ENCODE measurements at places on chromosomes 5 and 9. TPM values are rescaled to one million over a fixed set of nuclear protein-coding genes. Genes with fewer than 3 reads are reported as not detected.

Gene C5orf22
- 13.3 TPM for total RNA-seq

Gene SLC36A3
- not detected for total RNA-seq

Gene ADGRD2
- not detected for total RNA-seq

Gene FOXD4L3
- total RNA-seq, result 0.61 TPM

- no peaks in the 10 kb centered on the region for H3K36me3 ChIP-seq
These were observed 12.2 kb upstream of the CLINT1 start for GRCh38 chr5:157870837-157871834.

GRCh38 chr9:84697042-84697441 is 27.5 kb downstream of the NTRK2 start:
- H3K27me3 ChIP-seq, result no peaks in the 10 kb centered on the region
- H3K4me1 ChIP-seq, result no peaks in the 10 kb centered on the region
- H3K36me3 ChIP-seq, result no peaks in the 10 kb centered on the region

DNA sequence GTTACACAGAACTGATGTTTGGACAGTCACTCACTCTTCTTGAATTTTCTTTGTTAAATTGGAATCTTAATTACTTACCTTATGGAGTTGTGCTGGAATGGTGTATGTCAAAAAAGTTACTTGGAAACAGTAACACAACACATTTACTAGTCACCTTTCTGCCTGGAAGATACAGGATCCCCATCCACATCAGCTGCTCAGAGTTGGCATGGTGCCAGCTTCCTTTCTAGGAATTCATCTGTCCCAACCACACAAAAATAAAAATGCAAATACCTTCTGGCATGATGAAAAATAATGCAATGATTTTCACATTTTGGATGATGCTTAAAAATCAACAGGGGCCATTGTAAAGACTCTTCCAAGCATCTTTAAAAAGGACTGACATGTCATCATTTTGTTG is 341.5 kb downstream of the TMEM38B start:
- no peaks in the 10 kb centered on the region for H3K4me1 ChIP-seq
- no peak overlapping the region for H3K4me3 ChIP-seq
- H3K36me3 ChIP-seq, result no peaks in the 10 kb centered on the region
- DNase-seq, result no peak
- H3K27ac ChIP-seq, result no peak overlapping the region

Gene GPR107
- 39.1 TPM for total RNA-seq

GRCh38 chr9:131676431-131676972 is 63.4 kb downstream of the RAPGEF1 start:
- no peaks in the 10 kb centered on the region for H3K27me3 ChIP-seq
- DNase-seq, result no peak
- H3K36me3 ChIP-seq, result no peaks in the 10 kb centered on the region
- peaks cover 65% of the 10 kb centered on the region for H3K4me1 ChIP-seq
- H3K27ac ChIP-seq, result peak overlapping the region; percentile 88

GRCh38 chr9:8850914-8851313 is 1051.3 kb upstream of the DMAC1 start:
- no peaks in the 10 kb centered on the region for H3K4me1 ChIP-seq
- no peak for DNase-seq
- H3K27ac ChIP-seq, result no peak overlapping the region
- no peaks in the 10 kb centered on the region for H3K27me3 ChIP-seq
- no peaks in the 10 kb centered on the region for H3K36me3 ChIP-seq

Gene MYMK
- total RNA-seq, result not detected

DNA sequence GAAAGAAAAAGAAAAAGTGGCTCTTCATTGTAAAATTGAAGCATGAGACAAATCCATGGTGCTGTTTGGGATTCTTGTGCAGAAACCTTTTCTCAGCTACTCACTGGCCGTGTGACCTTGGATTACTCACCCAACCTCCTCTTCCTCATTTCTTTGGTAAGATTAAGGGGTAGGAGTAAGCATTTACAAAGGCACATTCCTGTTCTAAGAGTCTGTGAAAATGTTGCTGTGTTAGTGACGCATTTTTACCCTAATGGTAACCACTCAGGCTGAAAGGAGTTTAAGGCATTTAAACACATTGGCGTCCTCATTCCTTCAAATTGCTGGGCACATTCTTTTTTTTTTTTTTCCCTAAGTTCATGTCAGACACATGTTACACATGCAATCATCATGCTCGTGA is 4.3 kb downstream of the RAI14 start:
- peaks cover 13% of the 10 kb centered on the region for H3K4me1 ChIP-seq
- DNase-seq, result no peak
- H3K36me3 ChIP-seq, result no peaks in the 10 kb centered on the region
- no peak overlapping the region for H3K27ac ChIP-seq

DNA sequence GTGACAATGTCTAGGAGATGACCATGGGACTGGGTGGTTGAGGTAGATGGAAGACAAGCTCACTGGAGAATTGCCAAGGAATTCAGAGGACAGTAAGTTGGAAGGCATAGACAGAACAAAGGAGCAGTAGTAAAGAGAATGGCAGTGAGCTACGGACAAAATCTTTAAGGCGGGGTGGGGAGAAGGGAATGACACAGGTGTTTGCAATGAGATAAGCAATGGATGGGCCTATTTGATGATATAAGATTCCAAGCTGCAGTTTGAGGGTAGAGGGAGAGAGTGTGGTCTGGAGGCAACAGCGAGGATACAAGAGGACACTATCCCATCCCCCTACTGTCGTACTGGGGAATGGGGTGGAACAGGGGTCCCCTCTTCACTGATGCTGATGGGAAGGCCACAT is 14.4 kb downstream of the PTTG1 start:
- DNase-seq, result no peak
- no peak overlapping the region for H3K27ac ChIP-seq
- H3K36me3 ChIP-seq, result no peaks in the 10 kb centered on the region
- H3K4me3 ChIP-seq, result no peak overlapping the region

- H3K27ac ChIP-seq, result peak overlapping the region; percentile 90
- H3K27me3 ChIP-seq, result no peaks in the 10 kb centered on the region
- peak; percentile 68 for DNase-seq
These were observed 33.0 kb downstream of the IRF1 start for GRCh38 chr5:132457371-132458225.

DNA sequence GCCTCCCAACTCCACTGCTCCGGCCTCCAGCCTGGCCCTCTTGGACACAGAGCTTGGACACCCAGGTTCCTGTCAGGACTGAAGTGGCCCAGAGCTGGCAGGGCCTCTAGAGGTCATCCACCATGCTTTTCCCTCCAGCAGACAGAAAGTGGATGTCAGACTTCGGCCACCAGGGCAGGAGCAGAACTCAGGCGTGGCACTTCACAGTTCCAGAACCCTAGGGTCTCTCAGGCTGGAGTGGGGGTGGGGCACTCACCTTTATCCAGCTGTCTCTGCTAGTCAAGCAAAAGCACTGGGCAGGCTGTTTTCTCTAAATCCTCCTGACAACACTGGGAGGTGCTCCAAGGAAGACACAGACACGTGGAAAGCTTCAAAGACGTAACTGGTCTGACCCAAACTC is 35.6 kb upstream of the N4BP3 start:
- H3K36me3 ChIP-seq, result no peaks in the 10 kb centered on the region
- H3K27me3 ChIP-seq, result no peaks in the 10 kb centered on the region
- DNase-seq, result no peak
- no peak overlapping the region for H3K27ac ChIP-seq
- no peaks in the 10 kb centered on the region for H3K4me1 ChIP-seq

DNA sequence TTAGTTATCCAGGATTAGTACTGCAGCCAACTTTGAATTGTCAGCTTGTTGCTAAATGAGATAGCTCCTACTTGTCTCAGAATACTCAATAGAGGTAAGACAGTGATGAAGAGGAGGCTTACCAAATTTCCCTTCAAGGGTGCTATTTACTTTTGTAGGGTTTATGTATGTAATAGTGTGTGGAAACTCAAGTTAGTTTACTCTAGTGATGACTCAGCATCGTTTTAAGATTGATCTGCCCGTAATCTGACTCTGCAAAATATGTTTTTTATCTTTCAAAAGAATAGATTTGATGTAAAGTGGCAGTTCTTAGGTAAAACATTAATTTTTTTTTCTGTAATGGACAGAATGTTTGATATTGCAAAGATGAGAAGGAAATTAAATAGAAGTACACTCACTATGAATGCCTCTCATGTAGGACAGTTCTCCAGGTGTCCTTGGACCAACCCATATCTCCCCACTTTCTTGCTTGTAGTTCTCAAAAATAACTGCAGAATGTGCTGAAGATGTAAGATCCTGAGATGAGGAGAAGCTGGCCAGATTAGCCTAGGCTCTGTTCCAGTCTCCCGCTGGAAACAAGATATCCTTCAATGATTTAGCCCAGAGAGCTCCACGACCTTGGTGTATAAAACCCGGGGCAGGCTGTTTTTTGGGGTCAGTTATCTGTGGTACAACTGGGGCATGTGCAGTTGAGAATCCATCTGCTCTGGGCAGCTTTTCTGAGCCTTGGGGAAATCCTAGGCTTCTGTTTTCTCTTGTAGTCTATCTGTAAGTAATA is 24.4 kb upstream of the MROH2B start:
- DNase-seq, result no peak
- no peaks in the 10 kb centered on the region for H3K27me3 ChIP-seq
- no peak overlapping the region for H3K27ac ChIP-seq
- no peaks in the 10 kb centered on the region for H3K36me3 ChIP-seq
- H3K4me1 ChIP-seq, result no peaks in the 10 kb centered on the region
- no peak overlapping the region for H3K4me3 ChIP-seq

DNA sequence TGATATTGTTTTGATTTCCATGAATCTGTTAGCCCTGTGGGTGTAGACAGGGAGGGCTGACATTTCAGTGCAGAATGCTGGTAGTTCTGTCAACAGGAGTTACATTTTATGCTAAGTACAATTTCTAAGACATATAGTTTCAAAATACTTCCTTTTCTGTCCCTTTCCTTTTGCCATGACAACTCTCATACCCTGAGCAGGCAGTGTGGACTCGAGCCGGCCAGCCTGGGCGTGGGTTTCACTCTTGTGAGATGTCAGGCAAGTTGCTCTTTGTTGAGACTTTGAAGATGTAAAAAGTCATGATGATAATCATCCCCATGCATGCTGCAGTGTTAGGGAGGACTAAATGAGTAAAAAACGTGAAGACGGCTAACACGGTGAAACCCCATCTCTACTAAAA is 197.9 kb downstream of the CFAP90 start:
- no peaks in the 10 kb centered on the region for H3K27me3 ChIP-seq
- no peaks in the 10 kb centered on the region for H3K4me1 ChIP-seq
- no peaks in the 10 kb centered on the region for H3K36me3 ChIP-seq

GRCh38 chr9:13645557-13645956 is 366.1 kb upstream of the MPDZ start:
- no peak for DNase-seq
- no peaks in the 10 kb centered on the region for H3K4me1 ChIP-seq
- H3K4me3 ChIP-seq, result no peak overlapping the region
- no peaks in the 10 kb centered on the region for H3K27me3 ChIP-seq
- no peaks in the 10 kb centered on the region for H3K36me3 ChIP-seq
- no peak overlapping the region for H3K27ac ChIP-seq

DNA sequence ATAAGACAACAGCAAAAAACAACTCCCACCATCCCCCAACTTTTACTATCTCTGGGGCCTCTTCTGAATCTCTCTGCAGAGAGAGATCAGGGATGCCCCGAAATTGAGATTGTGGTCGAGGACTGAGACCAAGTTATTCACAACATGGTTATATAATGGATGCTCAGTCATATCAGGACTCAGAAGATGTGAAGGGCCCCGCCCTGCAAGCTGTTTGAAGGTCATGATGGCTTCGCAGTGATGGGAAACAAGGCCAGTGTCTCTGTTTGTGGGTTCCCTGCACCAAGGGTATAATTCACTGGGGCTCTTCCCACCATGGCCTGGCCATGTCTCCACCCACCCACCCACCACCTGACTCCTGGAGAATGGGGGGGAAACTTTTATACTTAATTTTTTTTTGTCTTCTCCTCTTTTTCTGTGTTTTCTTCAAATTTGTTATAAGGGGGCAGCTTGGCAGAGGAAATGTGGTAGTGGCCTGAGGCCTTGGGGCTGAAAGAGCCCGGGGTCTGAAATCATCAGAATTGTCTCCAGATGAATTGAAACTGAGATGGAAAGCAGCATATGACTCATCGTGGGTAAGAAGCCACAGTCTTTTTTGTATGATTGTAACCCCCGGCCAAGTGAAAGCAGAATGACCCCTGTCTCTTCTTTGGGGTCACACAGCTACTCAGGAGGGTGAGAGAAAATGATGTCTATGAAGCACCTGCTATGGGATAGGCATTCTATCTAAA is 15.0 kb upstream of the TEX48 start:
- no peak overlapping the region for H3K27ac ChIP-seq
- DNase-seq, result no peak
- no peak overlapping the region for H3K4me3 ChIP-seq
- H3K27me3 ChIP-seq, result no peaks in the 10 kb centered on the region
- H3K4me1 ChIP-seq, result no peaks in the 10 kb centered on the region
- H3K36me3 ChIP-seq, result no peaks in the 10 kb centered on the region

- no peak for DNase-seq
- no peak overlapping the region for H3K4me3 ChIP-seq
- H3K36me3 ChIP-seq, result no peaks in the 10 kb centered on the region
- no peak overlapping the region for H3K27ac ChIP-seq
- no peaks in the 10 kb centered on the region for H3K27me3 ChIP-seq
- H3K4me1 ChIP-seq, result no peaks in the 10 kb centered on the region
These were observed 52.1 kb upstream of the ADRB2 start for GRCh38 chr5:148774313-148774712.

GRCh38 chr5:44809956-44810420 is 1.2 kb downstream of the MRPS30 start:
- no peak for DNase-seq
- peaks cover 38% of the 10 kb centered on the region for H3K36me3 ChIP-seq
- H3K4me1 ChIP-seq, result peaks cover 13% of the 10 kb centered on the region
- H3K27ac ChIP-seq, result peak overlapping the region; percentile 83
- H3K27me3 ChIP-seq, result no peaks in the 10 kb centered on the region
- H3K4me3 ChIP-seq, result peak overlapping the region; percentile 84

Gene LCN6
- not detected for total RNA-seq

DNA sequence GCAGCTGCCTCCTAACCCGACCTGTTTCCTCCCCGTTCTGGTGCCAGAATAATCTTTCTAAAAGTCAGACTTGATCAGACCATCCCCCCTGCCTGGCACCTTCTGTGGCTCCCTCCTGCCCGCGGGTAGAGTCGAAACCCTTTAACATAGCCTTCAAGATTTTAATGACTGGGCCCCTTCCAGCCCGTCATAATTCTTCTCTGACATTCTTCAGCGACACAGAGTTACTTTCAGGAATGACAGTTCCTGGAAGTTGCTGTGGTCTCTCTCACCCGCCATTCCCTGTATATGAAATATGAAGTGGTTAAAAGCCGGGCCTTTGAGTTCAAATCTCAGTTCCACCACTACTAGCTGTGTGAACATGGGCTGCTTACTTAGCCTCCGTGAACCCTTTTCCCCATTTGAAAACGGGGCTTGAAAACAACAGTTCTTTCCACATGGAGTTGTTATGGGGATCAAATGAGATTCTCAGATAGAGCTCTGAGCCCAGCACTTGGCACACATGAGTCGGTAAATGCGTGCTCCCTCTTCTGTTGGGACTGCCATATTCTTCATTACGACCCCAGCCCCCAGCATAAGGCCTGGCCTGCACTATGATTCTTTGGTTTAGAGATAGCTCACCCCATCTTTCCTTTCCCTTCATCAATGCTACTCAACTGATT is 737 bp downstream of the NANS start:
- H3K27me3 ChIP-seq, result no peaks in the 10 kb centered on the region
- H3K4me3 ChIP-seq, result peak overlapping the region; percentile 76
- peak overlapping the region; percentile 98 for H3K27ac ChIP-seq
- peaks cover 35% of the 10 kb centered on the region for H3K4me1 ChIP-seq
- peaks cover 17% of the 10 kb centered on the region for H3K36me3 ChIP-seq
- no peak for DNase-seq

Data from upper lobe of left lung (tissue), 6 donors.